Right ventricle myocardium inferior (tissue), 1 donor: ENCODE measurements at places on chromosomes 7 and 10. TPM values are rescaled to one million over a fixed set of nuclear protein-coding genes. Genes with fewer than 3 reads are reported as not detected.

CAMK1D gene
- 5.2 TPM for total RNA-seq

DNAJC12 gene
- 7.1 TPM for total RNA-seq

DRGX gene
- total RNA-seq: not detected

ADIRF gene
- 54.6 TPM for total RNA-seq

JCAD gene
- total RNA-seq: 25.6 TPM

RASA4B gene
- total RNA-seq: 7.8 TPM

COL13A1 gene
- total RNA-seq: 1.0 TPM

STAMBPL1 gene
- 2.0 TPM for total RNA-seq
